Midbrain (tissue), 1 donor: ENCODE measurements at places on chromosomes 3 and 15.

- peak; percentile 10 for DNase-seq
Observed at GRCh38 chr3:160052385-160053047, 63.9 kb downstream of the IL12A start.

DNA sequence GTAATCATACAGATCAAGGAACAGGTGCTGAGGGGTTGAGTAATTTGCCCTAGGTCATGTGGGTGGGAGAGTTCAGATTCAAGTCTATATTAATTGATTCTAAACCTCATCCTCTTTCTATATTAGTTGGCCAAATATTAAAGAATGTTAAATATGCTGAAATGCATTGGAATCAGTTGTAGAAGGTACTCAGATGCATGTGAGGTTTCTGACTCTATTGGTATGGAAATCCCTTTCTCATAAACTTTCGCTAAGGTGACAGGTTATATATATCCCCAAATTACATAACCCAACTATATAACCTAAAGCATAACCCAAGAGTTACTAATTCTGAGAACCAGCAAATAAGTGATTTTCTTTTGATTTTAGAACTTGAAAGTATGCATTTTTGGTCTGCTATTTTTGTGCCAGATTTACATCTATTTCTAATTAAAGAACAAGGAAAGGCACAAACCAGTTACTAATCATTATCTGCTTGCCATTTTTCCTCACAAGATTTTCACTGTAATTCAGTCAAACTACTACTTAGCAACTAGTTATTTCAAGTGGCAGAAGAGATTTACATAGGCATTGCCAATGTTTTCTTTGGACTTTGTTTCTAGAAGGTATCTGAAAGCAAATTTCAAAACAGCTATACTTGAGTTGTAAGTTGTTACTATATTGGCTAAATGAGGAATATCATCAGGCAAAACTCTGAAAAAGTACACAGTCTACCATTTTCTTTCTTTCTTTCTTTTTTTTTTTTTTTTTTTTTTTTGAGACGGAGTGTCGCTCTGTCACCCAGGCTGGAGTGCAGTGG is 201.3 kb downstream of the RBMS3 start:
- DNase-seq = no peak

DNA sequence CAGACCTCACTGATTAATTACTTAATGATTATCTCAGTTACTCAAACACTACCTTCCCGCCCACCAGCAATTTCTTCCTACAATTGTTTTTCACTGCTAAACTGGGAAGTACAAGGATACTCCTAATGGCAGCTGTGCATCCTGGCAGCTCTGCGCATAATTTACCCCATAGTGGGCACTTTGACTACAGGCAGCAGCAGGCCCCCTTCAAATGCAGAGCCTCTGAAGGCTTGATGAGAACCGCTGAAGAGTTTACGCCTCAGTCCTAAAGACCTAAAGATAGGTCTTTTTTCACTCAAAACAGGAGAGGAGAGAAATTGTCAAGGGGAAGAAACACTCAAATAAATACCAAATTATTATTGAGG is 10.7 kb downstream of the CCDC32 start:
- no peak for DNase-seq

- DNase-seq = no peak
Observed at GRCh38 chr15:77285057-77285997, 134.6 kb downstream of the PEAK1 start.

DNA sequence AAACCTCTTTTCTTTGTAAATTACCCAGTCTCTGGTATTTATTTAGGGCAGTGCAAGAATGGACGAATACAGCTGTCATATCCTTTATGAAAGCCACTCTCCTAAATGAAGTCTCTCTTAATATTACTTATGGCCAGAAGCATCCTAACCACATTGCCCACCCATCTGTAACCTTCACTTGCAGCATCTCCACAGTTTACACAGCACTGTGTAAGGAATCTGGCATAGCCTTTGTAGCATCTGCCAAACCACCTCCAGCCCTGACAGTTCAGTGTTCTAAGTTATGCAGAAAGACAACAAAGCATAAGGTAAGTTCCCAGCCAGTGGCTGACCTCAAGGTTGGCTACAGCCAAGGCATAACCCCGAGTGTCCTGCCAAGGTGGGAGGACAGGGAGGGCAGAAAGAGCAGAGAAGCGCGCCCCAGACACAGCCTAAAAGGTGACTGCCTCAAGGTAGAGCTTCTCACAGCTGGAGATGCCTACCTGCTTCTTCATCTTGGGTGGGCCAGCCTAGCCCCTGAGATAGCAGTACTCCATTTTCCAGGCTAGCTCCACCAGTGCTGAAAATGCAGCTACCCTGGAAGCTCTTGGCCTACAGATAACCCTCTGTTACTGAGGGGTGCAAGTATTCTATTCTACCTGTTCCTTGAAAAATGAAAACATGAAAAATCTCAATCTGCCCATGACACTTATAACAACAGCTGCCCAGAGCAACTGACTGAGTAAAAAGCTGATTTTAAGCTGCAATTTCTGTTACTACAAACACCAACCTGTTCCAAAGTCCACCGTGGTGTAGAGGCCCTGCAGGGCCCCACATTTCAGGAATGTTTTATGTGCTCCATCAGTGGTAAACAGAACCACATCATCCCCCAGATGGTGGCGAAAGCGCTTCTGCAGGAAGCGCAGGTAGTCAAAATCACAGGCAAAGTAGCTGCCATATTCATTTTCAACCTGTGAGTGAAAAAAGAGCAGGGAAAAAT is 39.3 kb downstream of the GLB1 start:
- no peak for DNase-seq

- no peak for DNase-seq
Observed at GRCh38 chr3:185820973-185821758, 3.7 kb downstream of the IGF2BP2 start.

DNA sequence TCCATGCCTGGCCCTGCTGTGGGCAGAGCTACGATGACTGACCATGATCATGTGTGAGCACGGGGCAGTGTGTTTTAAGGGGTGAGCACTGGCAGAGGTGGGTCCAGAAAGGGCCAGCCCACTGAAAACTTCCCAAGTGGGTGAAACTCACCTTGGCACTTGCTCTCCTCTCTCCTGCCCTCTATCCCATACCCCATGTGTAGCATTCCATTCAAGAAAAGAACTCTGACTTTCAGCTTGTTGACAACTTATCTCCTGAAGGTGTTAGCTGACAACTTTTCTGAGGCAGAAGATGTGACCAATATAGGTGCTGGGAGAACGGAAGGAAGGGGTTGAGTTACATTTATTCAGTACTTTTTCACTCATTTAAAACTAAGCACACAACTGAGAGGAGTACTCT is 305.2 kb downstream of the RORA start:
- DNase-seq = no peak

DNA sequence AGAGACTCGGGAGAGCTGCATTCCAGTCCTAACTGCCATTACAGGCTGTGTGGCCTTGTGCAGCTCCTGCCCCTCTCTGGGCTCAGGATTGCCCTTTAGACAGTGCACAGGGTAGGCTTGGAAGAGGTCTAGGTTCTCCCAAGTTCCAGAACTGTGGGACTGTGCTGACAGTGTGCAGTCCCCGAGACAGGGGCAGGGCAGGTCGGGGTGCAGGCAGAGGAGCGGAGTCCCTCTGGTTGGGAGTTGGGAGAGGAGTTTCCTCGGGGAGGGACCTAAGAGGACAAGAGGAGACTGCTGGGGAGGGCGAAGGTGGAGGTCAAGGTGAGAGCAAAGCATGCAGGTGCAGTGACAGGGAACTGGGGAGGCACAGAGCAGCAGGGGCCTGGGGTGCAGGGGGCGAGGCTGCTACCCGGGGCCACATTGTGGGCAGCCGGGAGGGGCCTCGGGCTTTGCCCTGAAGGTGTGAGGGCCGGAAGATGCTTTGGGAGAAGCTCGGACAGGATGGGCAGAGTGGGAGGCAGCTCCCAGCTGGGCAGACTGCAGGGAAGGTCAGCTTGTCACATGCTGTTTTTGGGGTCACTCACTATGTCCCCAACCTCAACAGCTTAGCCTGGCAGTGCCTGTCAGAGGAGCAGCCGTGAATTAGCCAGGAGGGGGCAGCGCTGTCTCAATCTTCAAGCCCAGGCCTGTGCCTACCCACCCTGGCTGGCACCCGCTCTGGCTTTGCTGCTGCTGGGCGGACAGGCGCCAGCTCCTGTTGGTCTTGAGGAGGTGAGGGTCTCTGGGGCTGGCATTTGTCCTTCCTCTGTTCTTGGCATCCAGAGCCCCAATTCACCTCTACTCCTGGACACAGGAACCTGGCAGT is 15.4 kb upstream of the CSPG4 start:
- DNase-seq = peak; percentile 54

- DNase-seq = no peak
Observed at GRCh38 chr3:10247679-10248183, 528 bp upstream of the TATDN2 start.

DNA sequence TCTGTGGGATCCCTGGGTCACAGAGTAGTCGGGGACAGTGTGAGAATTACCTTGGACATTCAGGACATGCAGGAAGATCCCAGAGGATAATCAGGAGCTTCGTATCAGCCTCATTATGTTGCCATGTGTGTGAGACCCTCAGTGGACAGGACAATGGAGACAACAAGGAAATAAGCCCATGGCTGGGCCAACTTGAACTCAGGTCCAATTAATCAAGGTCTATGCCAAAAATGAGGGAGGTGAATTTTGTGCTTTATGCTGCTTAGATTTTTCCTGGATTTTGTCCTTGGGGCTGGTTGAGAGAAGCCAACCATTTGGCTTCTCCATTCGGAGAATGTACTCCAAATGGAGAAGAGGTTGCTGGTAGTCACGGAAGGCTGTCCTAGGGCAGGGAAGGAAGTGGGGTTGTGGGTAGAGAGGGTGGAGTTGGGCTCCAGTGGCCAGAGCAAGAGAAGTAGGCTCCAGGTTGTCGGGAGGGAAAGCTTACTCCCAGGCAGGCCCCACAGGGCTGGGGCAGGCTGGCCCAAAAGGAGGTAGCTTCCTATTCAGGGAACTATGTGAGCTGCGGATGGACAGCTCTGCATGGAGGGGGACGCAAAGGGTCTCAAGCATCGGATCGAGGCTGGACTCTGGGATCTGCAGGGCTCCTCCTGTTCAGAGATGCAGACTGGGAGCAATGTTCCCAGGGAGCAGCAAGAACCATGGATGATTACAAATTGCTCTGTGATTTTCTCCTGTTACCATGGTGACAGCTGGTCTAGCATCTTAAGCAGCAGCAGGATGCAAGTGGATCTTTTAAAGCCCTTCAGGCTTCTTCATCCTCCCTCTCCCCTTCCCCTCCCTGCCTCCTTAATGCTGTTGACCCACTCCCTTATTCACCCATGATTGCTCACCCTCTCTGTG is 91.1 kb downstream of the WNT7A start:
- peak; percentile 7 for DNase-seq

GRCh38 chr3:102926618-102927017 is 491.8 kb downstream of the ZPLD1 start:
- DNase-seq = no peak

- DNase-seq = peak; percentile 9
Observed at GRCh38 chr3:120147072-120147871, 53.0 kb upstream of the GSK3B start.

GRCh38 chr3:123122525-123123315 is 55.9 kb downstream of the PDIA5 start:
- no peak for DNase-seq

DNA sequence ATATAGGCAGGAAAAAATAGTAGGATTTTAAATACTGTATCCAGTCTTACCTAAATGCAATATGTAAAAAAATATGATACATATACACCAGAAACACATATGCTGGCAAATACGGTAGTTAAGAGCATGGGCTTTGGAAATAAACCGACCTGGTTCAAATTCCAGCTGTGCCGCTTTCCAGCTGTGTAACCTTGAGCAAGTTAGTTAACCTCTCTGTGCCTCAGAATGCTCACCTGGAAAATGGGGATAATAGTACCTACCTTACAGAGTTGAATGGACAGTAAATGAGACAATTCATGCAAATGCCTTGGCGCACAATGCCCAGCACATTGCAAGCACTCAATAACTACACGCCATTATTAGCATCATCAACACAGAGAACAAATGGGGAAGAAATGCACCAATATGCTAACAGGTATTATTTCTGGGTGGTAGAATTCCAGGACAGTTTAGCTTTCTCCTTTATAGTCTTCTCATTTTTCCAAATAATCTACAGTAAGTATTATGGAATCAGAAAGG is 50.6 kb downstream of the SUMF1 start:
- no peak for DNase-seq

DNA sequence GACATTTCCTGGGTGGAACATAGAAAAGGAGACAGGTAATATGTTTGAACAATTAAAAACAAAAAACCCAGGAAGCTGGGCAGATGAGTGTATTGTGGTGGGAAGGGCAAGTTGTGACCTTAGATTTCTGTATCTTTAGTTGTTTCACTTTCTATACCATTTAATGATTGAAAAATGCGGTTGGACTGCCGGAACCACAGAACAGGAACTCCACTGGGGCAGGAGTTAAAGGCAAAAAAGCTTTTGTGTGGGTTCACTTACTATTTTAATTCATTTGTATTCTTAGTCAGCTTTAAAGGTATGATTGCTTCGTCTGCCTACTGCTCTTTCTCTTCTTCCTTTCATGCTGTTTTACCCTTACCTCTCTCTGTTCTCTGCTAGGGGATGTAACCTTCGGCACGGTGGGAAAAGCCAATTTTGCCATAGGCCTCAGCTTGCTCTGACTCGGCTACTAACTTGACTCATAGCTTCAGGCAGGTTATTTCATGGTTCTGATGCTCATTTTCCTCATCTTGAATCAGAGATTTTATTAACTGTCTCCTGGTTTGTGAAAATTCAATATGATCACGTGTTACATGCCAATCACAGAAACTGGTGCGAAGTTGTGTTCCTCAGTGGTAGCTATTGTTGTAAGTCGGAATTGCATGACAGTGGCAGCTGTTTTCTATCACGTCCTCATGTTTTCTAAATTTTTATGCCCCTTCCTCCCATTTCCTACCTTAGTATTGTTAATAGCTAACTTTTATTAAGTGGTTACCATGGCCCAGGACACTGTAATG is 1.6 kb upstream of the MCTP2 start:
- DNase-seq = no peak

- no peak for DNase-seq
Observed at GRCh38 chr3:72300621-72301020, 515.7 kb upstream of the PROK2 start.

GRCh38 chr3:140007911-140008869 is 73.2 kb downstream of the CLSTN2 start:
- peak; percentile 39 for DNase-seq

- no peak for DNase-seq
Observed at GRCh38 chr3:85180-85579, 111.4 kb upstream of the CHL1 start.

- no peak for DNase-seq
Observed at GRCh38 chr15:78875107-78875914, 2.6 kb downstream of the MORF4L1 start.

- no peak for DNase-seq
Observed at GRCh38 chr3:31412832-31413231, 119.9 kb upstream of the STT3B start.

GRCh38 chr3:174308736-174309135 is 550.4 kb upstream of the NAALADL2 start:
- DNase-seq = peak; percentile 18
